Chondrocyte (in vitro differentiated cells): ENCODE measurements at places on chromosomes 1 and 21. TPM values are rescaled to one million over a fixed set of nuclear protein-coding genes. Genes with fewer than 3 reads are reported as not detected.

KCNE2 gene
- 0.35 TPM in 1 of 3 replicates, not detected in the others for total RNA-seq

GRCh38 chr1:213686983-213687382 is 300.8 kb upstream of the PROX1 start:
- peaks cover 2% of the 10 kb centered on the region for H3K27me3 ChIP-seq
- H3K27ac ChIP-seq = no peak overlapping the region
- no peak overlapping the region for H3K4me3 ChIP-seq
- no peak for DNase-seq

GRCh38 chr1:204377800-204378668 is 18.3 kb upstream of the PLEKHA6 start:
- peak overlapping the region; percentile 75 for H3K4me3 ChIP-seq
- peaks cover 10% of the 10 kb centered on the region for H3K4me1 ChIP-seq
- H3K27ac ChIP-seq = no peak overlapping the region
- DNase-seq = no peak
- no peaks in the 10 kb centered on the region for H3K36me3 ChIP-seq

TEDDM1 gene
- not detected in 3 replicates for total RNA-seq

FMN2 gene
- 3.5 to 4.1 TPM (median 3.8 TPM) in 3 replicates for total RNA-seq

DNA sequence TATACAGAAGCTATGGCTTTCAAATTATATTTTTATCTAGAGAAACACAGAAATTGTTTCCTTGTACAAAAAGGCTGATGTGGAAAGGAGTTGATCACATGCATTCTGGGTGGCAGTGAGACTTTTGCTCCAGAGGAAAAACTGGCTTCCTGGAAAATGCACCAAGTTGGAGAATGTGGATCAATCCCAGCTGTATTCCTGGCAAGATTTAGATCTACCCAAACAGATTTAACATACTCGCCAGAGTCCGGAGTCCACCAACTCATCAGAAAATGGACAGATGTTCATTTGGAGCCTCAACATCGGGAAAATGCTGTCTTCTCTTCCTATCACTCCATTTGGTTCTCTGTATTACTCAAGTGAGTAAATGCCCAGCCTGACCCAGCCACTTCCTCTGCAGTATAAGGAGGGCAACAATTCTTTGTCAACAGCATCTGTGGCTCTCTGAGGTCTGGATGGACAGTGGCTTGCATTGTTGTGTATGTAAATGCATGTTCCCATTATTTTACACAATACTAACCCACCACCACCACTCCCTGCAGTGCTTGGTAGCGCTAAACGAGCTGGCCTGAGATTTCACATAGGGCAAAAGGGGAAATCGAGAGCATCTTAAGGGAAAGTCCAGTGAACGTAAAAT is 226.2 kb upstream of the IRF2BP2 start:
- DNase-seq = no peak
- H3K27me3 ChIP-seq = no peaks in the 10 kb centered on the region

GRHL3 gene
- total RNA-seq = 0.07 TPM in 1 of 3 replicates, not detected in the others

GRCh38 chr1:20191266-20191825 is 5.0 kb upstream of the PLA2G2C start:
- H3K4me3 ChIP-seq = no peak overlapping the region
- H3K4me1 ChIP-seq = peaks cover 3% of the 10 kb centered on the region
- H3K36me3 ChIP-seq = no peaks in the 10 kb centered on the region
- no peak for DNase-seq
- H3K27ac ChIP-seq = no peak overlapping the region

- H3K36me3 ChIP-seq = no peaks in the 10 kb centered on the region
- DNase-seq = no peak
- no peak overlapping the region for H3K27ac ChIP-seq
- H3K4me3 ChIP-seq = no peak overlapping the region
These were observed 26.4 kb upstream of the IL12RB2 start for GRCh38 chr1:67281244-67281643.

SLC45A3 gene
- total RNA-seq = 1.6 to 2.9 TPM (median 2.9 TPM) in 3 replicates

GRCh38 chr1:33721301-33721815 is 142.5 kb upstream of the HMGB4 start:
- H3K4me3 ChIP-seq = no peak overlapping the region
- H3K4me1 ChIP-seq = no peaks in the 10 kb centered on the region
- no peak overlapping the region for H3K27ac ChIP-seq
- H3K36me3 ChIP-seq = no peaks in the 10 kb centered on the region

- H3K4me3 ChIP-seq = no peak overlapping the region
- DNase-seq = no peak
- no peak overlapping the region for H3K27ac ChIP-seq
- H3K36me3 ChIP-seq = no peaks in the 10 kb centered on the region
- H3K4me1 ChIP-seq = no peaks in the 10 kb centered on the region
These were observed 12.1 kb downstream of the C8A start for GRCh38 chr1:56866656-56867055.

GRCh38 chr21:32423320-32424190 is 11.0 kb downstream of the EVA1C start:
- DNase-seq = no peak
- H3K4me1 ChIP-seq = peaks cover 7% of the 10 kb centered on the region
- H3K36me3 ChIP-seq = peaks cover 5% of the 10 kb centered on the region

GRCh38 chr21:43790010-43790524 is 690 bp downstream of the RRP1 start:
- peak overlapping the region; percentile 87 for H3K4me3 ChIP-seq
- peaks cover 14% of the 10 kb centered on the region for H3K36me3 ChIP-seq
- DNase-seq = no peak
- H3K4me1 ChIP-seq = peaks cover 17% of the 10 kb centered on the region

GRCh38 chr1:6025269-6026094 is 20.2 kb upstream of the KCNAB2 start:
- no peaks in the 10 kb centered on the region for H3K36me3 ChIP-seq
- H3K4me3 ChIP-seq = no peak overlapping the region
- DNase-seq = no peak
- no peak overlapping the region for H3K27ac ChIP-seq
- H3K4me1 ChIP-seq = no peaks in the 10 kb centered on the region

- H3K27me3 ChIP-seq = peaks cover 20% of the 10 kb centered on the region
- H3K36me3 ChIP-seq = peaks cover 3% of the 10 kb centered on the region
- peaks cover 8% of the 10 kb centered on the region for H3K4me1 ChIP-seq
- no peak for DNase-seq
- no peak overlapping the region for H3K27ac ChIP-seq
- H3K4me3 ChIP-seq = peak overlapping the region; percentile 76
These were observed 1.5 kb upstream of the BATF3 start for GRCh38 chr1:212700892-212701819.

GRCh38 chr1:235940285-235940684 is 73.6 kb upstream of the LYST start:
- no peak overlapping the region for H3K4me3 ChIP-seq
- H3K27me3 ChIP-seq = no peaks in the 10 kb centered on the region
- H3K4me1 ChIP-seq = peaks cover 16% of the 10 kb centered on the region
- no peak overlapping the region for H3K27ac ChIP-seq

LRRIQ3 gene
- total RNA-seq = 0.23 to 0.34 TPM in 2 of 3 replicates, not detected in the other

- no peaks in the 10 kb centered on the region for H3K36me3 ChIP-seq
- no peak overlapping the region for H3K27ac ChIP-seq
- H3K4me1 ChIP-seq = no peaks in the 10 kb centered on the region
- no peak overlapping the region for H3K4me3 ChIP-seq
These were observed 35.8 kb downstream of the HLX start for GRCh38 chr1:220915117-220915440.

MARK1 gene
- total RNA-seq = 3.0 to 4.1 TPM (median 3.8 TPM) in 3 replicates

GRCh38 chr1:41791667-41792484 is 126.8 kb downstream of the HIVEP3 start:
- no peaks in the 10 kb centered on the region for H3K4me1 ChIP-seq
- H3K36me3 ChIP-seq = no peaks in the 10 kb centered on the region
- peaks cover 9% of the 10 kb centered on the region for H3K27me3 ChIP-seq

GRCh38 chr1:67816506-67816905 is 16.8 kb downstream of the GNG12 start:
- no peak overlapping the region for H3K4me3 ChIP-seq
- DNase-seq = no peak
- H3K4me1 ChIP-seq = peaks cover 65% of the 10 kb centered on the region
- no peak overlapping the region for H3K27ac ChIP-seq

DNA sequence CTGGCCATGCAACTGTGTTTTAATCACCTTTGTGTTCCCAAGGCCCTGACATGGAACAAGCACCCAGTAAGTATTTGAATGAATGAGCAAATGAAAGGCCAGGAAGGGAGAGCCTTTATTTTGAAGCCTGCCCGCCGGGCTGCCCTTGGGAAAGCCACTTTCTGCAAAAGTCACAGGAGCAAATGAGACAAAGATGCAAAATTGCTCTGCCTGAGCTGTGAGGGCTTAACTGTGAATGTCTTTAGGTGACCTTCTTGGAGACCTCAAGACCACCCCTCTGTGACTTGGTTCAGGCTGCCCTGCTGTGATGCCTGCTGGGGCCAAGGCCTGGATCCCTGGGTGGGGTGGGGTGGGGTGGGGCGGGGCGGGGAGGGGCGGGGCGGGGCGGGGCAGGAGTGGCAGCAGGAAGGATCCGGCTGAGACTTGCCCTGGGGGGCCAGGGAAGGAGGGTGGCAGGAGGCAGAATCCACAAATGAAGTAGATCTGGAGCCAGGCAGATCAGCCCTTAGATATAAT is 54.0 kb downstream of the RUNX3 start:
- DNase-seq = peak; percentile 8
- no peak overlapping the region for H3K4me3 ChIP-seq
- peaks cover 4% of the 10 kb centered on the region for H3K4me1 ChIP-seq
- H3K36me3 ChIP-seq = no peaks in the 10 kb centered on the region
- peaks cover 2% of the 10 kb centered on the region for H3K27me3 ChIP-seq
- H3K27ac ChIP-seq = no peak overlapping the region

TRIM67 gene
- total RNA-seq = 1.2 to 2.9 TPM (median 1.6 TPM) in 3 replicates

- no peak overlapping the region for H3K4me3 ChIP-seq
- no peak overlapping the region for H3K27ac ChIP-seq
- peaks cover 48% of the 10 kb centered on the region for H3K27me3 ChIP-seq
- DNase-seq = no peak
These were observed 28.3 kb downstream of the EPHA8 start for GRCh38 chr1:22591576-22591975.

DNA sequence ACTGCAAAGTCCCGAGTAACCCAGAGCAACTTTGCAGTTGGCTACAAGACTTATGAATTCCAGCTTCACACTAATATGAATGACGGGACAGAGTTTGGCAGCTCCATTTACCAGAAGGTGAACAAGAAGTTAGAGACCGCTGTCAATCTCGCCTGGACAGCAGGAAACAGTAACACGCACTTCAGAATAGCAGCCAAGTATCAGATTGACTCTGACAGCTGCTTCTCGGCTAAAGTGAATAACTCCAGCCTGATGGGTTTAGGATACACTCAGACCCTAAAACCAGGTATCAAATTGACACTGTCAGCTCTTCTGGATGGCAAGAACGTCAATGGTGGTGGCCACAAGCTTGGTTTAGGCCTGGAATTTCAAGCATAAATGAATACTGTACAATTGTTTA is 66.8 kb downstream of the ACBD6 start:
- no peak for DNase-seq
- peaks cover 23% of the 10 kb centered on the region for H3K4me1 ChIP-seq
- peaks cover 8% of the 10 kb centered on the region for H3K36me3 ChIP-seq

OLIG1 gene
- not detected in 3 replicates for total RNA-seq

PTGFR gene
- 0.13 to 2.0 TPM (median 0.17 TPM) in 3 replicates for total RNA-seq

DNA sequence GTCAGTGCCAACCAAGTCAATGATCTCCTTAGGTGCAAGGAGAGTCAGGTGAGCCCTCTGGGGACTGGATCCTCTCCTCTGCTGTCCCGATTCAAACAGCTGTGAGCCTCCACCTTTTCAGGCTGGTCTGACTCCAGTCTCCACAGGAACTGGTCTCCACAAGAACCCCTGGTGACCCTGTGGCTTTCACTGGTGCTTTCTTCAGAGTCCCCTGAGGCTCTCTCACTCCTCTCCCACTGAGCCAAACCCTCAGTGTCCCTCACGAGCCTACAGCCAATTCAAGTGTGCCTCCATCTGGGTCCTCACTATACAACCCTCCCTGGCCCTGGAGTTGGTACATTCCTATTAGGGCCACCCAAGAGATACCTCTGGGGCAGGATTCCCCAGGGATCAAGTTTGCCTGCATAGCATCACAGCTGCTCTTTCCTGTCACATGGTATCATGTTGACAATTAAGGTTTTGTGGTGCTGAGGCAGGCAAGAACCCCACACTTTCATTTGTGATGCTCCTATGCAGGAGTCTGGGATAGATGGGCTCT is 5.2 kb upstream of the NGF start:
- H3K36me3 ChIP-seq = no peaks in the 10 kb centered on the region
- no peak overlapping the region for H3K27ac ChIP-seq
- H3K4me1 ChIP-seq = peaks cover 30% of the 10 kb centered on the region
- H3K27me3 ChIP-seq = no peaks in the 10 kb centered on the region
- H3K4me3 ChIP-seq = no peak overlapping the region

- no peaks in the 10 kb centered on the region for H3K27me3 ChIP-seq
- no peaks in the 10 kb centered on the region for H3K36me3 ChIP-seq
- DNase-seq = no peak
- peaks cover 36% of the 10 kb centered on the region for H3K4me1 ChIP-seq
- H3K27ac ChIP-seq = no peak overlapping the region
These were observed 25.4 kb downstream of the EEIG2 start for GRCh38 chr1:108585313-108585712.

DNA sequence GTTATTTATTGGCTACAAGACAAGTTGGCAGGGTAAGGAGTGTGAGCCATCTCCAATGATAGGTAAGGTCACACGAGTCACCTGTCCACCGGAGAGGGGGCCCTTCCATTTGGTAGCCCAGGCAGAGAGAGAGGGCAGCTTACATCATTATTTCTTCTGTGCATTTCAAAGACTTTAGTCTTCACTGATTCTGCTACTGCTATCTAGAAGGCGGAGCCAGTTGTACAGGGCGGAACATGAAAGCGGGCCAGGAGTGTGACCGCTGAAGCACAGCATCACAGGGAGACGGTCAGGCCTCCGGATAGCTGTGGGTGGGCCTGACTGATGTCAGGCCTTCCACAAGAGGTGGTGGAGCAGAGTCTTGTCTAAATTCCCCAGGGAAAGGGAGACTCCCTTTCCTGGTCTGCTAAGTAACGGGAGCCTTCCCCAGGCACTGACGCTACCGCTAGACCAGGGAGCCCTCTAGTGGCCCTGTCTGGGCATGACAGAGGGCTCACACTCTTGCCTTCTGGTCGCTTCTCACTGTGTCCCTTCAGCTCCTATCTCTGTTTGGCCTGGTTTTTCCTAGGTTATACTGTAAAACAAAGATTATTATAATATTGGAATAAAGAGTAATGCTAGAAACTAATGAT is 36.7 kb downstream of the ZNF695 start:
- H3K4me3 ChIP-seq = no peak overlapping the region
- H3K27me3 ChIP-seq = no peaks in the 10 kb centered on the region
- H3K36me3 ChIP-seq = peaks cover 12% of the 10 kb centered on the region
- H3K4me1 ChIP-seq = no peaks in the 10 kb centered on the region
- no peak for DNase-seq

- H3K4me3 ChIP-seq = no peak overlapping the region
- no peaks in the 10 kb centered on the region for H3K36me3 ChIP-seq
- no peak overlapping the region for H3K27ac ChIP-seq
- DNase-seq = no peak
- peaks cover 34% of the 10 kb centered on the region for H3K4me1 ChIP-seq
These were observed 97.0 kb downstream of the DISP1 start for GRCh38 chr1:222911866-222912265.

SPATA17 gene
- 0.15 to 0.85 TPM in 2 of 3 replicates, not detected in the other for total RNA-seq

- peak overlapping the region; percentile 83 for H3K27ac ChIP-seq
- H3K4me1 ChIP-seq = peaks cover 54% of the 10 kb centered on the region
- no peak for DNase-seq
- H3K36me3 ChIP-seq = peaks cover 5% of the 10 kb centered on the region
- no peaks in the 10 kb centered on the region for H3K27me3 ChIP-seq
These were observed 108.8 kb downstream of the PLXNA2 start for GRCh38 chr1:208135354-208135753.

GRCh38 chr1:24212376-24212775 is 25.3 kb upstream of the IFNLR1 start:
- no peaks in the 10 kb centered on the region for H3K36me3 ChIP-seq
- peaks cover 17% of the 10 kb centered on the region for H3K4me1 ChIP-seq
- H3K4me3 ChIP-seq = no peak overlapping the region
- no peak overlapping the region for H3K27ac ChIP-seq
- H3K27me3 ChIP-seq = peaks cover 27% of the 10 kb centered on the region
